Thymus (tissue), 14 donors: ENCODE measurements at places on chromosomes 11 and 22.

DNA sequence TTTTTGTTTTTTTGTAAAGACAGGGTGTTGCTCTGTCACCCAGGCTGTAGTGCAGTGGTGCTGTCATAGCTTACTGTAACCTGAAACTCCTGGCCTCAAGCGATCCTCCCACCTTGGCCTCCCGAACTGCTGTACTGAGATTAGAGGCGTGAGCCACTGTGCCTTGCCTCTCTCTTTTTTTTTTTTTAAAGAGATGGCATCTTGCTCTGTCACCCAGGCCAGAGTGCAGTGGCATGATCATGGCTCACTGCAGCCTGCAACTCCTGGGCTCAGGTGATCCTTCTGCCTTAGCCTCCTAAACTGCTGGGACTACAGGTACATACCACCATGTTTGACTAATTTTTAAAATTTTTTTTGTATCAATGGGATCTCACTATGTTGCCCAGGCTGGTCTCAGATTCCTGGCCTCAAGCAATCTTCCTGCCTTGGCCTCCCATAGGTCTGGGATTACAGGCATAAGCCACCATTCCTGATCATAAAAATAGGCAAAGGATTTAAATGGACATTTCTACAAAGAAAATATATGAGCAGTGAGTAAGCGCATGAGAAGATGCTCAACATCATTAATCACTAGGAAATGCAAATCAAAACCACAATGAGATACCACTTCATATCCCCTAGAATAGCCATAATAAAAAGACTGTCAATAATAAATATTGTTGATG is 17.3 kb upstream of the CLNS1A start:
- DNase-seq, result no peak

DNA sequence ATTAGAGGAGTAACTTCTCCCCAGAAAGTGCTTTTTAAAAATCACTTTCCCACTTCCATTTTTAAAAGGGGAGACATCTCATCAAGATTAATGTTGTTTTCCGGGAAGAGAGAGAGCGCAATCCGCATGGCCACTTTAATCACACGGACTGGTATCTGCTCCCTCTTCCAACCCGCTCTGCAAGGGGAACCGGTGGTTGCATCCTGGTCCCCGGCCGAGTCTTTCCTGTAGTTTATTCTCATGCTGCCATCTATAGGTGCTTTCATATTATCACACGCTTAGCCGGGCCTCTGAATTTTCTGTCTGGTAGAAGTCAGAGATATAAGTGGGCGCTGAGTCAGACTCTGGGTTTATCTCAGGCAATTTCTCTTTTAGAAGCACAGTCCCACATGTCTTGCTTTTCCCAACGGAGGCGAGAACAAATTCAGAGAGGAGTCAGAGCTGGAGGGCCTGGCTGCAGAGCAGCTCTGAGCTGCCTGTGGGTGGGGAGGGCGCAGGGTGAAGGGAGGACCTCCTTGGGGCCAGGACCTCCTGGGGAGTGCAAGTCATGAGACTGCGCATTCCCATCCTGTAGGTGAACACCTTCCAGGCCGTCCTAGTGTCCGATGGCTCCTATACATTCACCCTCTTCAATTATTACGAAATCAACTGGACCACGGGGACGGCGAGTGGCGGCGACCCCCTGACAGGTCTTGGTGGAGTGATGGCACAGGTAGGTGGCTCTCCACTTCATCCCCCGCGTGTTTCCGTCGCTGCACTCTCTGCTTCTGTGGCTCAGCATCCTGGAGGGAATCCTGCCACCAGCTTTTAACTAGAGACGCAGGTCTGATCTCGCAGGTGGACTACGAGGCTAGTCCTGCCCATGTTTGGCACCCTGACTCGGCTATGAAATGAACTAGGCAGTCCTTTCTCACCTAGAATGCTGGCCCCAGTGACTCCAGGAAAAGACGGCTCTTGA is 11.7 kb downstream of the TECTA start:
- peak; percentile 13 for DNase-seq

DNA sequence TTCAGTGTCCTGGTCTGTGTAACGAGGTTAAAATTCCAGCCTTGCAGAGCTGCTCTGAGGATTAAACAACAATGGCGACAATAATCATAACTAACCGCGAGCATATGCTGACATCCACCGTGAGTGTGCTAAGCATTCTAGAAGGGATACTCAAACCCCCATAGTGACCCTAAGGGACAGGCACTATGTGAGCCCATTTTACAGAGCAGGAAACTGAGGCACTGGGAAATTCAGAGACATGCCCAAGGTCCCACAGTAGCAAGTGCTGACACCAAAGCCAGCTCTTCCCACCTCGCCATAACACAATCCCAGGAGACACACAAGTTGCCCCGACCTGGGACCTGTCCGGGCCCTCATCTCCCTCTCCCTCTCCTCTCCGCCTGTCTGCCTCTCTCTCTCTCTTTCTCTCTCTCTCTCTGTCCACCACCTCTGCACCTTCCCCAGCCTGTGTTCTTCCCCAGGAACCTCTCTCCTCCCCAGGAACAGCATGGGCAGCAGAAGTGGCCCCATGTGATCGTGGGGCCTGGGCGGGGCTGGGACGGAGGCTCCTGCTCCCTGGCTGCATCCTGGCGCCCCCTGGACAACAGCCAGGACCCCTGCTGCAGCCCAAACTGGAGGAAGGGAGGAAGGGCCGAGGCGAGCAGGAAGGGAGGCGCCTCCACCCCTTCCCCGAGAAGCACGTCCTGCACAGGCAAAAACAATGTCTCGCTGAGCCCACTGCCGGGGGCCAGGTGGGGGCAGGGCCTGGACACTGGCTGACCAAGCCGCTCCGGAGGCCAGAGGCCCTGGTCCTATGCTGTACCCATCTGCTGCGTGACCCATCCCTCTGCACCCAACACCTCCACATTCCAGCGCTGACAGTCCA is 14.8 kb upstream of the MFNG start:
- DNase-seq, result no peak

DNA sequence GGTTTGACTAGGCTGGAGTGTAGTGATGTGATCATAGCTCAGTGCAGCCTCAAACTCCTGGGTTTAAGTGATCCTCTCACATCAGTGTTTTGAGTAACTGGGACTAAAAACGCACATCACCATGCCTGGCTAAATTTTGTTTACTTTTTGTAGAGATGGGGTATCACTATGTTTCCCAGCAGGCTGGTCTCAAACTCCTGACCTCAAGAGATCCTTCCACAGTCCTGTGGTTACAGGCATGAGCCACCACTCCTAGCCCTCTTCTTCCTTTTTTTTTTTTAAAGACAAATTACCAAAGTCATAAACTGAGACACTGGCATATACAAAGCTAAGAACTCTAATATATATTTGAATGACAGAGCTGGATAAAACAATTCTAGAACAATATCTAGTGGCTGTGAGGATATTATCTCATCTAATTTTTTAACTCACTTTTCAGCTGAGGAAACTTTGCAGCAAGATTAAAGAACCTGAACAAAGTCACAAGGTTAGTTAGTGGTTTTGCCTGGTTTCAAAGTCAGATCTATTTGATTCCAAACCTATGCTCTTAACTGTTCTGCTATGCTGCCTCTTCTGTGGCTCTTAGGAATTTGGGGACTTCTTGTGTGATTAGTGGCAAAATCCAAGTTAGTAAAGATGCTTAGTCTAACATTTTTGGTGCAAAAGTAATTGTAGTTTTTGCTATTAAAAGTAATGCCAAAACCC is 95.3 kb upstream of the RAG2 start:
- peak; percentile 69 for DNase-seq

- no peak for DNase-seq
Observed at GRCh38 chr11:129322941-129323340, 52.7 kb upstream of the BARX2 start.

GRCh38 chr11:44127130-44127529 is 31.7 kb downstream of the EXT2 start:
- no peak for DNase-seq

DNA sequence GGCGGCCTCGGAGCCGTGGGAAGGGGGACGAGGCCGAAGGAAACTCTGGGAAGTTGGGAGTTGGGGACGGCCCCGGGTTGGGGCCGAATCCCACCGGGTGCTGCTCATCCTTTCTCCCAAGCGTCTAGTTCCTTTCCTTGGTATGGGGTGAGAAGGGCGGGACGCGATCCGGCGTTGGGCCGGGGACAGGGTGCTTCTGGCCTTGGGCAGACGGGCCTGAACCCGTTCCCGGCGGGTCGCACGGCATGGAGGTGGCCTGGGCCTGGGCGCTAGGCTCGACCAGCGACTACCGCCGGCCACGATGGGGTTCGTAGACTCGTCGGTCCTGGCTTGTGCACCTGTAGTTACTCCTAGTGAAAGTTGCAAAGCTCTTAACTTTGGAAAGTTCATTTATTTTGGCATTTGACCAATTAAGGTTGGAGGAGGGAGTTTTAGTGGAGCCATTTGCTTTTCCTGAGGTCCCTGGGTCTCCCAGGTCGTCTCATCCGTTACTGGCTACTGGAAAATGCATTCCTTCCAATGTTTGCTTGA is 1.0 kb downstream of the SYT9 start:
- DNase-seq, result no peak

- no peak for DNase-seq
Observed at GRCh38 chr22:20432244-20432686, 5.4 kb downstream of the SCARF2 start.

DNA sequence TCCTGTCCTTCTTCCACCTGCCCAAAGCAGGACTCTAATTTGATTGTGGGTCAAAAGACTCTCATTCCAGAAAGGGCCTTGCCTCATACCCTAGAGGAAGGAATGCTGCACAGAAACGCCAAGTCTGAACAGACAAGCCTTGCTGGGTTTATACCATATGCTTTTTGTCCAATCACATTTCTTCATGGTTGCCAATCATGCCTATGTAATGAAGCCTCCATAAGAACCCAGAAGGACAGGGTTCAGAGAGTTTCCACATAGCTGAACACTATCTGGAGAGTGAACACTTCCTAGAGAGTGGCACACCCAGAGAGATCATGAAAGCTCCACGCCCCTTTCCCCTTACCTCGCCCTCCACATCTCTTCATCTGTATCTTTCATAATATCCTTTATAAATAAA is 4.8 kb upstream of the SAA2 start:
- DNase-seq, result no peak

DNA sequence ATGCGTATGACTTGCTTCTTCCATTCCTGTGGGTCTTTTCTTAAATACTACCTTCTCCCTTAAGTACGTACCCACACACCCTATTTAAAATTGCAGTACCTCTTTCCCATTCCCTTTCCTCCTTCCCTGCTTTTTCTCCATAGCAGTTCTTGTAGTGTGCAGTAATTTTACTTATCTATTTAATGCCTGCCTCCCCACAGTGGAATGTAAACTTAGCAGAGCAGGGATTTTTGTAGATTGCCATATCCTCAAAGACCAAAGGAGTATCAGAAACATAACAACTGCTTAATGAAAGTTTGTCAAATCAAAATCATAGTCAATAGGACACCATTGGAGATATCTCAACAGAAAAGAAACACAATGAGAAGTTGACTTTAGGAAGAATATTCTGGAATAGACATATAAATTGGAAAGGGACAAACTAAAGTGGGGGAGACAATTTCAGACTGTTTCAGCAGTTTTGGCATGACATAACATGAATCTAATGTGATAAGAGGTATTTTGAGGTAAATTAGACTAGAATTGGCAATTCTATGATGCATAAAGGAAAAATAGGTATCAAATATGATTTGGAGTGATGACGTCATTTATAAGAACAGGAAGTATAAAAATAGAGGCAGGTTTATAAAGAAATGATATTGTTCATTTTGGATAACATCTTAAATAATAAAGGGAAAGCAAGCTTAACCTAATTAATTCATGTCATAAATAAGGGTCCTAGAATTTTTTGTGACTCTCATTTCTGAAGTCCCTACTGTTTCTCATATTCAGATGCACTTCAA is 188.4 kb downstream of the SOX6 start:
- DNase-seq, result no peak

- no peak for DNase-seq
Observed at GRCh38 chr11:124470561-124471227, 25.2 kb upstream of the OR8B8 start.

- DNase-seq, result no peak
Observed at GRCh38 chr11:33377412-33378370, 120.5 kb downstream of the HIPK3 start.

DNA sequence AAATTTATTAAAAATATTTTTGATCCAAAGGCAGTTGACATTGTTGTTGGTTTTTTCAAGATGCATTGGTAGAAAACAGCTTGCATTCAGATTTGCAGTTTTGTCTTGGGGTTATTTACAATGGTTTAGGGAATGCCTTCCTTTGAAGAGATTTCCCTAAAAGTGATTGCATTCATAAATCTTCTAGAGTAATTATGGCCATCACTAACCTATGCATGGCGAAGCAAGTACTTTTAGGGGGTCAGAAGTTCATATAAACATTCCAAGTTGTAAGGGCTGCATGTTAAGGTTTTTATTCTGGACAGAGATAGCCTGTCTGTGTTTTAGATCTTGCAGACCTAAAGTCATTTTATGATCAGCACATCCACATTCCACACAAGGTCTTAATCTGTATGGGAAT is 53.5 kb downstream of the PPFIBP2 start:
- DNase-seq, result no peak

- peak; percentile 6 for DNase-seq
Observed at GRCh38 chr11:129023968-129024676, 81.5 kb upstream of the TP53AIP1 start.

- no peak for DNase-seq
Observed at GRCh38 chr11:89436071-89436470, 55.1 kb downstream of the NOX4 start.

GRCh38 chr22:43843783-43844530 is 18.4 kb downstream of the SULT4A1 start:
- no peak for DNase-seq

DNA sequence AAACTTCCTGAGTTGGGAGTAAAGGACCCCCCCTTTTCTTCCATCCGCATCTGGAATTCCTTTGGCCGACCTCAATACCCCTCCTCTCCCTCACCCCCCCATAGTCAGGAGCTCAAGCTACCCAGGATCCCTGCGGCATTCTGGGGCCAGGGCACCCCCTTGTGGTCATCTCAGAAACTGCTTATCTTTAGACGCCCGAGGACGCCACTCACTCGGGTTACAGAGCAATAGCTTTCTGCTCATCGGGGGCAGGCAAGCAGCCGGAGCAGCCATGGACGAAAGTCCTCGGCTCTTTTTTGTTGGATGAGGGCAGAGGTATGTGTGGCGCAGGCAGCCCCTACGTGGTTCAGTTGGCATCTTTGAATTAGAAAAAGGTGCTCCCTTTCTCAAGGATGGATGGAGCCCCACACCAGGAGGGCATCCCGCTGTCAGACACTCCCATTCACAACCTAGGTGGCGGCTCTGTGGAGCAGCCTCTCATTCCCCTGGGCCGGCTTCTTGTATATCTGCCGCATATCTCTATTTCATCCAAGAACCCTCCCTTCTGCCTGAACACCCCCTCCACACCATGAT is 2.3 kb downstream of the C1QTNF5 start:
- DNase-seq, result no peak

DNA sequence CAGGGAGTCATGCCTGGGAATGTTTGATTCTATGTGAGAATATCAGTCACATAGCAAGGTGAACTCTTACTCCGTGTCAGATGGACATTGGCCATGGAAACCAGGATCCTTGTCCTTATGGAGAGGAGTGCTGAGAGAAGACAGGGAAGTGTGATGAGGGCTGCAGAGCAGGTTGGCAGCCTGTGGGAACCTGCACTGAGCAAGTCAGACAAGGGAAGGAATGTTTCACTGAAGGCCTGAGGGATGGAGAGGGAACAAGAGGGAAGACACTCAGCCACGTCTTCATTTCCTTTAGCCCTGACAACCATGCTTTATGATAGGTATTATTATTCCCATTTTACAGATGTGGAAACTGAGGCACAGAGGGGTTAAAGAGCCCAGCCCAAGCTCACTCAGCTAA is 38.4 kb upstream of the HORMAD2 start:
- no peak for DNase-seq
